SK-MEL-5 (cell line): ENCODE measurements at places on chromosomes 1 and 21. TPM values are rescaled to one million over a fixed set of nuclear protein-coding genes. Genes with fewer than 3 reads are reported as not detected.

The GFI1 gene
- 0.08 and 0.61 TPM in 2 replicates for total RNA-seq

The TNFRSF18 gene
- total RNA-seq, result not detected in 2 replicates

The WASF2 gene
- total RNA-seq, result 9.7 and 11.0 TPM in 2 replicates

The TRIM45 gene
- 14.8 and 16.0 TPM in 2 replicates for total RNA-seq

The SLC6A17 gene
- total RNA-seq, result 5.7 and 6.9 TPM in 2 replicates

The CFAP74 gene
- not detected in 2 replicates for total RNA-seq

The PGLYRP3 gene
- total RNA-seq, result not detected in 2 replicates

The UBASH3A gene
- not detected in 2 replicates for total RNA-seq

The CLDN8 gene
- total RNA-seq, result not detected in 2 replicates

The CLIC6 gene
- not detected in 2 replicates for total RNA-seq

The TMEM69 gene
- total RNA-seq, result 42.5 and 51.7 TPM in 2 replicates

The TMPRSS2 gene
- not detected in 2 replicates for total RNA-seq

The LRRC7 gene
- not detected in 2 replicates for total RNA-seq

The ALPL gene
- 0.29 and 0.50 TPM in 2 replicates for total RNA-seq

The ITLN2 gene
- 0.69 and 0.90 TPM in 2 replicates for total RNA-seq

The SPRR3 gene
- total RNA-seq, result not detected in 2 replicates

The AADACL4 gene
- not detected in 2 replicates for total RNA-seq

The TNFAIP8L2 gene
- total RNA-seq, result not detected in 2 replicates

The VSIG8 gene
- total RNA-seq, result not detected in 2 replicates

The PRDM16 gene
- total RNA-seq, result 0.27 and 0.61 TPM in 2 replicates
